Activated CD4-positive, alpha-beta T cell treated with anti-CD3 and anti-CD28 coated beads, Interleukin-10, Interleukin-2, amounts not matched to agents 100 ng/mL and 50 ng/mL, durations not matched to agents 16 hours and 8 hours (primary cell): ENCODE measurements at places on chromosomes 11 and 22.

- no peak for DNase-seq
Observed at GRCh38 chr11:130403271-130403804, 25.1 kb downstream of the ADAMTS8 start.

DNA sequence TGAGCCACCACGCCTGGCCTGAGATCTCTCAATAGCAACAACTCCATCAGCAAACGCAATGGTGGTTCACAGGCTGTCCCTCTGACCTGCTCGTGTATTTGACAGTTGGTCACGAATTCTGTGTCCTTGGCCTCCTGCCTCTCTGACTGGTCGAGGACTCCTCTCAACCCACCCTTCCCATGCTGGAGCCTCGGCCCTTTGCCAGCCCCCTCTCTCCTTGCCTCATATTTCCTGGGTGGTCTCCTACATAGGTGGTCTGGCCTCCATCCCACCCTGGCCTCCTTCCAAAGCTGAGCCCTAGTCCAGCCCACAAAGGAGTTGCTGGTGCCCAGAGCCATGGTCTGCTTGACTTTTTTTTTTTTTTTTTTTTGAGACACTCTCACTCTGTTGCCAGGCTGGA is 11.4 kb upstream of the A4GALT start:
- no peak for DNase-seq

GRCh38 chr11:34408580-34409172 is 30.1 kb upstream of the CAT start:
- no peak for DNase-seq

DNA sequence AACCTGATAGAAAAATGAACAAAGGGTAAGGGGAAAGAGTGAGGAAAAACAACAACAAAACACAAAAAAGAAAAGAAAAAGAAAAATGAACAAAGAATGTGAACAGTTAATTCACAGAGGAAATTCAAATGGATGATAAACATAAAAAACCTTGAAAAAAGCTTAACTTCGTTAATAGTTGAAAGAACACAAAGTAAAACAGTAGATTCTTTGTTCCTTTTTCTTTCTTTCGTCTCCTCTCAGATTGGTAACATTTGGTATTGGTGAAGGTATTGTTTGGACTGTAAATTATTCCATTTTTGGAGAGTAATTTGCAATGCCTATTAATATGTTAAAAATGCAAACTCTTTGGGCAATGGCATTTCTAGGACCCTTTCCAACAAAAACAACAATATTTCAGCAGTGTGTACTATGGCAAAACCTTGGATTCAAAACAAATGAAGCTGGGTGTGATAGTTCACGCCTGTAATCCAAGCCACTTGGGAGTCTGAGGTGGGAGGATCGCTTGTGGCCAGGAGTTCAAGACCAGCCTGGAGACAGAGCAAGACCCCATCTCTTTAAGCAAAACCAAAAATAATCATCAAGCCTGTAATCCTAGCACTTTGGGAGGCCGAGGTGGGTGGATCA is 3.3 kb upstream of the BACE1 start:
- DNase-seq = no peak
